HFFc6 (cell line): ENCODE measurements at places on chromosomes 2 and 18.
A peak's percentile ranks its signal among the peaks of the same experiment; 100 is the strongest.

GRCh38 chr2:236512267-236512666, 57.4 kb upstream of the ACKR3 start:
- DNase-seq = no peak

DNA sequence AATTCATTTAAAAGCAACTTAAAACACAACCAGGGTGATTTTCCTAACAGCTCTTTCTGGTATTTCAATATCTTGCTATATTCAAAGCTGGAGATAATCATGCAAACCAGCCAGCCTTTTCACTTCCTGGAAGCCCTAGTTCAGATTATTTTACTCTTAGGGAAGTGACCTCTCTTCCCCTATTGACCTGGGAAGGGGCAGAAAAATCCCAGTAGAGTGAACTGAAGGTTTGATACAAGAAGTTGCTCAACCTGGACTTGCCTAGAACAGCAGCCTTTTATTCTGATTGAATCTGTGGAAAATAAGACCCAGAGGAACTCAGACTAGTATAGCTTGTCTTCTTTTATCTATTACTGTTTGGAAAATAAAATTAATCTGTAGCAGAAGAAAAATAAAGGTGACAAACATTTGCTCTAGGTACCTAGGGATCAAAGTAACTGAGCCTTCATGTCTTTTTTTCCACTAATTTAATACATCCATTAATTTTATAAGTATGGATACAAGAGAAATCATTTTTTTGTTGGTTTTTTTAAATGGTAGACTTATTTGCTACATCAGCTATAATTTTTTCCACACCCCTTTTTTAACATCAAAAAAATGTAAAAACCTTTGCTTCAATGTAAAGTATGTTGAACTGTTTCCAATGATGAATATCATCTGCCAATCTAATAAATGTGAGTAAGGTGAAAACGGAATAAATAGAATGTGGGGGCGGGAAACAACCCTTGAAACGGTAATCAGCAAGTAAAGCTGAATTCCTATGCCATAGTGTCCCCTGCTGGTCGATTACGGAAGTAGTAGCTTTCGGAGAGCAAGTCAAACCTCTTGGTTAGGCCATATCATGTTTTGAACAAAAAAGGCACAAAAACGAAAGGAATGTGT, 629.9 kb downstream of the NRXN1 start:
- DNase-seq = peak; percentile 2

GRCh38 chr2:61419129-61419528, 51.8 kb downstream of the USP34 start:
- DNase-seq = no peak

DNA sequence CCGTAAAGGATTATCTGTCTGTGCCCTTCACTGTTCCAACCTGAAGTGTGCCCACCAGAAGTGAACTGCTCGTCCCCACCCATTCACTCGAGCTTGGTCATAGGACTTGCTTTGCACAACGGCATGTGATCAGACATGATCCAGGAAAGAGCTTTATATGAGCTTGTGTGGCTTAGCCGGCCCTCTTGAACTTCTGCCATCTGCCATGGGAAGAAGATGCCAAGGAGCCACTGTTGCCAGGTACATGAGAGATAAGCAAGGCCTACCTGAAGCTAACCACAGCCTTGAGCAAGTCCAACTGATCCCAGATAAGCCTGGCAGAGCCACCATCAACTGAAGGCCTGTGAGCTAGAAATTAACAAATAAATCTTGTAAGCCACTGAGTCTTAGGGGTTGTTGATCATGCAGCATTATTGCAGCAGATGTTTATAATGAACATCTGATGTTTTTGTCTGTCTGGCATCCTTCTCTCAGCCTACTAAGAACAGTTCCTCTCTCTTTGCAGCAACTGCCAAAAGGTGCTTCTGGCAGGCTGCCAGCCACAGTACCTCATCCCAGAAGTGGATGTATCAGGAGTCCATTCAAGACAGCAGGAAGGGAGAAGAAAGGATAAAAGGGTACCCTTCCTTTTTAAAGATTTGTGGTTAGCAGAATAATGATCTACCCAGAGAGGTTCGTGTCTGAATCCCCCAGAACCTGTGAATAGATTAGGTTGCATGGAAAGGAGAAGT, 16.8 kb downstream of the DBI start:
- no peak for DNase-seq
